ENCODE measurements at places on chromosomes 2 and 18. TPM values are rescaled to one million over a fixed set of nuclear protein-coding genes. Genes with fewer than 3 reads are reported as not detected.
A peak's percentile ranks its signal among the peaks of the same experiment; 100 is the strongest.

DNA sequence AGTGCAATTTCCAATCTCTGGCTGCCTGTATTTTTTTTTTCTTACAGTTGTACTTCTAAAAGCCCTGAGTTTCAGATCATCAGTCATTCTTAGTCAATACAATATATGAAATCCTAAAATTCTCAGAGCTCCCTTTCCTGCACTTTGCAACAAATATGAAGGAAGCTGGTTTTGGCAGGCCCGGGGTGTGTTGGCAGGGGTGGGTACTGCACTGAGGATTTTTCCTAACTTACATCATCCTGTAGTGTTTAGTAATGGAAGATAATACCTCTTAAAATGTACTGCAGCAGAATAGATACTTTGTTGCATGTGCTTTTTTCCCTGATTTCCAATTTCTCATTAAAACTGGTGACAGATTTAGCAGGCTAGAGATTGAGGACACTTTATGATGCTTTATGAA lies 374.6 kb downstream of the PTH2R start:
- DNase-seq: no peak

GRCh38 chr18:25089470-25089869 lies 262.5 kb downstream of the ZNF521 start:
- DNase-seq: no peak

DNA sequence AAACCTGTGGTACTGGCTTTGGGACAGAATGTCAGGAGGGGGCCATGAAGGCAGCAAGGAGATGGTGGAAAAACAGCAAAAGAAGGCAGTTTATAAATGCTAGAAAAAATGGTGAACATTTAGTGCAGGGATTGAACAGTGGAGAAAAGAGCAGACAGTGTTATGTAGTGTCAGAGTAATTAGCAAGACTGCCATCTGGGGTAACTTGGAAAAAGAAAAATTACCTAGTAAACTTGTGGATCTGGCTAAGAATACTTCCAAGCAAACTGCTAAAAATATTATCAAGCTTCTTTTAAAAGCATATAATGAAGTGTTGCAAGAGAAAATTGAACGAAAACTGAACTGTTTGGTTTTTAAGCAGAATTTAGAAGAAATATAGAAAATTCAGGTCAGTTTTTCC lies 267.8 kb downstream of the INSIG2 start:
- no peak for DNase-seq

DNA sequence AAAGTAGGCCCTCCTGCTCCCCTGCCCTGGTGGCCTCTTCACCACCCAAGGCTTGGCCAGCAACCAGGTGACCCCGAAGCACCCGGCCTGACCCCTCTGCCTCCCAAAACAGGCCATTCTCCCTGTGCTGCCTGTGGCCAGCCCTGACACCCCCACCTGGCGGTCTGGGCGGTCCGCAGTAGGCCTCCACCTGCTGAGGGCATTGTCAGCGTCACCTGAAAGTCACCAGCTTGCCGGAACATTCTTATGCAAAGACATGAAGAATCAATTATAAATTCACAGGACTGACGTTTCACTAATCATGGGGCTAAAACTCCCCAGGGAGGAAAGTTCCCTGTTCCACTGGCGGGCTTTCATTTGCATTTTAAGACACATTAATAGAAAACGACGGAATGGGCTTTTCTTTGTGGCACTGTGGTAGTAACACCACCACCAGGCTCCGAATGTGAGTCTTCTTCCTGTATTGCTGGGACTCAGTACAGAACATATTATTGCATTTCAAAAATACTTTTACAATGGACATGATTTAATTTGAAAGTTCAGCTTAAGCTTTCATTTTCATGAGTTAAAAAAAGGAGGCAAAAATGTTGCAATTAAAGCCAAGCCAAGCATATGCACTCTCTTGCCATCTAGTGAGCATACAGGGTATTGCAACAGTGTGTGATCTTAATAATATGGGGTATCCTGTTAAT lies 57.4 kb downstream of the ADI1 start:
- peak; percentile 51 for DNase-seq

- no peak for DNase-seq
Measured at GRCh38 chr18:34551824-34552223, 158.3 kb upstream of the DTNA start.

- DNase-seq: no peak
Measured at GRCh38 chr2:48841126-48841525, 85.6 kb upstream of the LHCGR start.

DNA sequence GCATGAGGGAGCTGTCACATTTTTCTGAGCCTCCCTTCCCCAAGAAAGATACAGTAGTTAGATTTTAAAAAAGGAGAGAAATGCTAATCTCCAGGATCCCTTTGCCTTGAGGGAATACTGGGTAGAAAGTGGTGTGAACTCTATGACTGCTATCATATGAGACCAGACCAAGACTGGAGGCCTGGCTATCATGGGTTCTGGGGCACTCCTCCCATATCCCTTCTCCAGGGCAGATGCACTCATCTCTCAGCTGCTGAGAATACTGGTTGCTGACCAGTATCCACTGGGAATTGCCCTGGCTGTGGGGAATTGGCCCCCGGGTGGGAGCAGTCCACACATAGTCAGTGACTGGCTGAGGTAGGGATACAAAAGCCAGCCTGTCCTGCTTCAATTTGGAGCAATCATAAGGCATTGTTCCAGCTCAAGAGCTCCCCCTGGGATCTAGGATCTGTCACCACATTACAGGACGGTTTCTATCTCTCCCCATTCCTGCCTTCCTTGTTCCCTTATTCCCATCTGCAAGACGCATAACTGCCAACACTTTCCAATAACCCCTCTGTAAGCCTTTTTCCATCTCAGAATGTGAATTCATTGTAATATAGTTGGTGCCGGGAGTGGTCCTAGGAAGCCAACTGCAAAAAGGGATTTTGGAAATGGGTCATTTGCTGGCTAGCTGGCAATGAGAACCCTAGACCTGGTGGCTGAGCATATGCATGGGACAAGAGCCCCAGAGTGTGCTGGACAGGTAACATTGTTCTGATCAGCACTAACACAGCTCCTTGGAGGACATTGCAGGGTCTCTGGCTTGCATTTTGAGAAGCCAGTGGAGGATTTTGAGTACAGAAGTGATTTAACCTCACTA lies 35.4 kb upstream of the REEP1 start:
- no peak for DNase-seq

- no peak for DNase-seq
Measured at GRCh38 chr18:67813380-67814028, 297.0 kb upstream of the DSEL start.

GRCh38 chr18:3688690-3689089 lies 238.7 kb downstream of the TGIF1 start:
- no peak for DNase-seq

- DNase-seq: peak; percentile 39
Measured at GRCh38 chr18:616380-616995, 19.7 kb downstream of the CLUL1 start.

DNA sequence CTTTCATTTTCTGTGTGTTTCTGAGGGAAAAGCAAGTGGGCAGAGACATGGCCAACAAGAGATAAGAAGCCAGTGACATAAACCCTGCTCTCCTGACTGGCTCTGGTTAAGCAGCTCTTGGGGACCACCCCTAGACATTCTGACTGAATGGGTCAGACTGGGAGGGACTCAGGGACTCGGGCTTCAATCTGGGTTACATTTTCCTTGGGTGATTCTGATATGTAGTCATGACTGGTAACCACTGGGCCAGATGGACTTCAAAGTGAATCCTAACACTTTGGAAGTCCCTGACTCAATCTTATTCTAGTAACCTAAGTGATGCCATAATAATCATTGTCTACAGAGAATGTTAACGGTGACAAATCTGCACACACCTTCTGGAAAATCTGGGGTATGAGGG lies 397.8 kb downstream of the NBAS start:
- no peak for DNase-seq

DNA sequence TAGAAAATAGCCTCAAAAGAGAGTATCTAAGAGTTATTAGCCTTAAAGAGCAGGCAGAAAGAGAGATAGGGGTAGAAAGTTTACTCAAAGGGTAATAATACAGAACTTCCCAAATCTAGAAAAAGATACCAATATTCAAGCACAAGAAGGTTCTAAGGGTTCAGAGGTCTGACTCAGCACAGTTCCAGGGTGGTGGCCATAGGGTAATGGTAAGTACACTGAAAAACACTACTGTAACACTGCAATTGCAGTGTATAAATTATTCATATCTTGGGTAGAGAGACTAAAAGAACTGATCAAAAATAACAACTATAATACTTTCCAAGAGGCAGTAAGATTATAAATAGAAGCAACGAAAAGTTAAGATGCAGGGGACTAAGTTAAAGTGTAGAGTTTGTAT lies 115.2 kb downstream of the ROCK1 start:
- no peak for DNase-seq

FTCDNL1 gene
- total RNA-seq: not detected

GRP gene
- not detected for total RNA-seq

SKA1 gene
- total RNA-seq: 1.7 TPM

TBR1 gene
- not detected for total RNA-seq

NOL4 gene
- 0.05 TPM for total RNA-seq

GPC1 gene
- 173 TPM for total RNA-seq

SCN7A gene
- total RNA-seq: not detected
